ENCODE measurements at places on chromosomes 5 and 9. TPM values are rescaled to one million over a fixed set of nuclear protein-coding genes. Genes with fewer than 3 reads are reported as not detected.

- DNase-seq: no peak
Measured at GRCh38 chr9:88801214-88801796, 190.0 kb upstream of the S1PR3 start.

- no peak for DNase-seq
Measured at GRCh38 chr9:78954286-78954685, 617.5 kb upstream of the TLE4 start.

GRCh38 chr9:95182854-95183563 is 134.5 kb downstream of the FANCC start:
- DNase-seq: no peak

DNA sequence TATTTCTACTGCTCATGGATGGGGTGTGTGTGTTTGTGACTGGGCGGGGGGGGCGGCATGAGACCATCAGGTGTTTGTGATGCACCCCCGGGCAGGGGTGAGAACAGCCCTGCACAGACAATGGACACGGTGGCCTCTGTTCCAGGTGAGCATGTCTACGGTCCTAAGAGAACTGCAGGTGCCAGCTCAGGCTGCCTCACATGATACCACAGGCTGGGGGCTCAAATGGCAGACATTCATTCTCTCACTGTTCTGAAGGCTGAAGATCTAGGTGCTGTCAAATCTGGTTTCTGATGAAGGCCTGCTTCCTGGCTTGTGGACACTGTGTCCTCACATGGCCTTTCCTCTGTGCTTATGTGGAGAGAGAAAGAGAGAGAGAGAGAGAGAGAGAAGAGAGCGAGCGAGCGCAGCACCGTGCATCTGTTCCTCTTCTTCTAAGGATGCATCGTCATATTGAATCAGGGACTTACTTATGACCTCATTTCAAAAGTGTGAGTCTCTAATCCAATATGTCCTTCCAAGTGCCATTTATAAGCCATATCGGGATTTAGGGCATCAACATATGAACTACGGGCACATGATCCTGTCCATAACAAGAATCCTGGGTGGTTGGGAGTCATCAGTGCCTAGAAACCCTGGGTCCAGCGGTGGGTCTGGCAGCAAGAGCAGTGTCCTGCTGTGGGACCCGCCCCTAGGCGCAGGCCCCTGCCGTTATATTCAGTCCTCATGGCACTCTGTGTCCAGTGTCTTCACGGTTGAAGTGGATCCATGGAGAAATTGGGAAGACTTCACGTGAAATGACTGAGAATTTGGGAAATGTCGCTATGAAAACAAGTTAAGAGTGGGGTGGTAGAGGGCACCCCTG is 42.5 kb downstream of the NXNL2 start:
- no peak for DNase-seq

GRCh38 chr9:128823362-128823902 is 5.1 kb downstream of the ENDOG start:
- no peak for DNase-seq

GRCh38 chr5:58410441-58410840 is 49.4 kb downstream of the PLK2 start:
- no peak for DNase-seq

HK3 gene
- 26.2 TPM for total RNA-seq

C5orf58 gene
- total RNA-seq: not detected

LHX3 gene
- total RNA-seq: 0.38 TPM

ZBTB34 gene
- total RNA-seq: 12.0 TPM
